Fibroblast of the conjunctiva (primary cell): ENCODE measurements at places on chromosomes 3 and 15.

- no peak for DNase-seq
Observed at GRCh38 chr15:39798382-39798781, 15.7 kb upstream of the FSIP1 start.

DNA sequence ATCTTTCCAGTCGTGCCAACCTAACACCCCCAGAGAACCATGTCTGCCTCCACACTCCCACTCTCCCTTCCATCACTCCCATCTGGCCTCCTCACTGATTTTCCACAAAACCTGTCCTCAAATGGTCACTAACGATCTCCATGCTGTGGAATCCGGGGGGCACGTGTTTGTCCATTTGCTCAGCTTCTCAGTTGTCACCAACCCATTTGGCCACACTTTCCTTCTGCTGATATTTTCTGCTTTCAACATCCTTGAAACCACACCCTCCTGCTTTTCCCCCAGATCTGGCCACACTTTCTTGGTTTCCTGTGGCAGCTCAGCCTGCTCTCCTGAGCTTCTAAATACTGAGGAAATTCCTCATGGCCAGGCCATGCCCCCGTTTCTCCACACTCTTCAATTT is 257.2 kb upstream of the NSMCE3 start:
- no peak for DNase-seq

DNA sequence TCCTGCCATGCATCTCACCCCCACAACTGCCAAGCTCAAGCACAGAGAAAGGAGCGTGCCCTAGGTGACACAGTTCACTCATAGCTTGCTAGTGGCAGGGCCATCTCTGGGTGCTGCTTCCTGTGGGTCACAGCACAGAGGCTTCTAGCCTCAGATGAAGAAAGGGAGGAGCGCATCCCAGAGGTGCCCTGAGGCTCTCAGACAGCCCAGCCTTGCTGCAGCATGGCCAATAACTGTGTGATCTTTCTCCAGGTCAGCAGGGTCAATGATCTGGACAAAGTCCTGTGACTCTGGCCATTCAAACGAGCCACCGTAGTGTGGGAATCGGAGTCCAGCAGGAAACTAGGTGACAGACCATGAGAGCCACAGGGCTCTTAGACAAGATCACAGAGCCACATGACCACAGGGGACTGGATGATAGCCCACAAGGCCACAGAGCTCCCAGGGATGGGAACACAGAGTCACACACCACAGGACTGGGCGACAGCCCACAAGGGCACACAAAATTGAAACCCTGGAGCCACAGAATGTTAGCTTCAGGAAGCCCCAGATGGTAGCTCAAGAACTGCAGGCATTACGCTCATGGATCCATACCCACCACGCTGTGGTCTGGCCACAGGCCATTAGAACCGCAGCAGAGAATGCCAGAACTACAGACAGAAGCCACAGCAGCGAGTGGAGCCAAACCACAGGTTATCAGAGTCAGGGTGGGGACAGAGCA is 25.9 kb upstream of the GRIP2 start:
- no peak for DNase-seq

- no peak for DNase-seq
Observed at GRCh38 chr3:63364910-63365309, 86.8 kb downstream of the SYNPR start.

GRCh38 chr3:29583861-29584260 is 303.0 kb downstream of the RBMS3 start:
- no peak for DNase-seq

GRCh38 chr3:170962411-170962810 is 54.0 kb upstream of the EIF5A2 start:
- no peak for DNase-seq

DNA sequence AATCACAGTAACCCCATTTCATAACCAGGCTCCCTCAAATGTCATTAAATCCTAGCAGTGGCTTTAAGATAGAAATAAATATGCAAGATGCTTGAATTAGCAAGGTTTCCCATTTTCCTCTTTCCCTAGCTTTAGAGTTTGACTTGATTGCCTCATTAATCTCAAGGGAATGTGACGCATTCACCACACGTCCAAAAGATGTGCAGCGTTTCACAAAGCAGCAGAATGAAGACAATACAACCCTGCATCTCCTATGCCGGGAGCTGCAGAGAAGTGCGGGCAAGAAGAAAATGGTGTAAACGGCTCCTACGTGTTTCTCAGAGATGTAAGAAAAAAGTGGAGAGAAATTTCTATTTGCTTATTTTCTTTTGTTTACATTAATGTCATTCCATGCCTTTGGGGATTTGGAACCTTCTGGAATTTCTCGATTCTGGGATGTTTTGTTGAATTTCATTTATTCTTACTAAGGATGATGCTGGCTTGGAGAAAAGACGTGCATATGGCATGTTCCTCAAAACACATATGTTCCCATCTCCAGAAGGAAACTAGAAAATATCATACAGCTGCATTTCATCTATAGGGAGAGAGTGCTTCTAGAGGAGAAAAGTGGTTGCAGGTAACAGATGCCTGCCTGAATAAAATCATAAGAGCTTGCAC is 27.8 kb upstream of the FRMD4B start:
- DNase-seq: no peak

DNA sequence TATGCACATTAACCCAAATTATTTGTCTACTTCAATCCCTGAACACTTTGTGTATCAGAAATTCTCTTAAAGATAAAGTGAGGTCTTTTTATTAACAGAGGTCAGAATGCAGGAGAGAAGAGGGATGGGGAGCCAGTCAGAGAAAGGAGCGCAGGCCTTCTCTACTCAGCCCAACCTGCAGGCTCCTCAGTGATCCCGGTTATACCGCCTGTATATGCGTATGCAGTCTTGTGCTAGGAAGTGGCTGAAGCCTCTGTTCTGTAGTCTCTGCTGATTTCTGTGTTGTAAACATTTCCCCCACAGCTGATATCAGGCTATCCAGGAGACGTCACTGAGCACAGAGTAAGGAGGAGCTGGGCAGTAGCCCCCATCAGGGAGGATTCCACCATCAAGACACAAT is 57.9 kb downstream of the ABHD5 start:
- no peak for DNase-seq

GRCh38 chr3:34301313-34301712 is 502.9 kb downstream of the PDCD6IP start:
- DNase-seq: no peak

DNA sequence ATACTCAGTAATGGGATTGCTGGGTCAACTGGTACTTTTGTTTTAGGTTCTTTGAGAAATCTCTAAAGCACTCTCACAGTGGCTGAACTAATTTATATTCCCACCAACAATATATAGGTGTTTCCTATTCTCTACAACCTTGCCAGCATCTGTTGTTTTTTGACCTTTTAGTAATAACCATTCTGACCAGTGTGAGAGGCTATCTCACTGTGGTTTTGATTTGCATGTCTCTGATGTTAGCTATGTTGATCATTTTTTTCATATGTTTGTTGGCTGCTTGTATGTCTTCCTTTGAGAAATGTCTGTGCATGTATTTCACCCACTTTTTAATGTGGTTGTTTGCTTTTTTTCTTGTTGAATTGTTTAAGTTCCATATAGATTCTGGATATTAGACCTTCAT is 98.2 kb upstream of the DCBLD2 start:
- DNase-seq: no peak

DNA sequence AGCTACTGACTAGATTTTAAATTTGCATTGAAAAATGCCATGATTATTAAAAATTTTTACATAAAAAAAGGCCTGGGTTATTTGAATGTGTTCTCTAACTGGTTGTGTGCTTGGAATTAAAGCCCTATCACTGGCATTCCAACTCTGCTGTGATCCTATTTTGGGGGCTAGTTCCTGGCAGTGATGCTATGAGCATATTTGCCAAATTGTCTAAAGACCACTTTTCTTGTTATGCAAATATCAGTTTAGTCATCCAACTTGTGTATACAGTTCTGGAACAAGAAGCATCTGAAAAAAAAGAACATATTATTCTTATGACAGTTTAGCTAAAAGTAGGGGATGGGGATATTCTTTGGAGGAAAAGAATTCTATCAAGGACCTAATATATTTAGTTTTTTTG is 243.4 kb upstream of the ZNF717 start:
- no peak for DNase-seq

DNA sequence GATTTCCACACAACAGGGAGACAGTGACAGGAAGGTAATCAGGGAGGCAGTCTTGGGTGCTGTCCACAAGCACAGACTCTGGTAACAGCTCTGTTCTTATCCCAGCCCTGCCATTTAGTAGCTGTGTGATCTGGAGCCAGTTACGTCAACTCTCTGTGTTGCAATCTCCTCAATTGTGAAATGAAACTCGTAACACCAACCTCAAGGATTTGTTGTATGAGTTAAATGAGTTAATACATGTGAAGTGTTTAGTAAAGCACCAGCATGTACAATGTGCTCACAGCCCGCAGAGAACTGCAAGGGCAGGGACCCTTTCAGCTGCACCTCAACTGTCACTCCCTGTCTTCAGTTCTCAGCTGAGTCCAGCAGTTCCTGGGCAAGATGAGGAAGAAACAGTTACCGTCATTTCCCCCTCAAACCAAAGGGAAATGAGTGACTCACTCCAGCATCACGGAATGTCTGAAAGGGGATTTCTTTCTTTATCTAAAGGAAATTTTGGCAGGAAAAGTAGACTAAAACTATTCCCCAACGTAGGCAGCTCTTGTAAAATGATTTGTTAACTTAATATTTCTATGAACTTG is 39.9 kb upstream of the MB21D2 start:
- peak; percentile 73 for DNase-seq

DNA sequence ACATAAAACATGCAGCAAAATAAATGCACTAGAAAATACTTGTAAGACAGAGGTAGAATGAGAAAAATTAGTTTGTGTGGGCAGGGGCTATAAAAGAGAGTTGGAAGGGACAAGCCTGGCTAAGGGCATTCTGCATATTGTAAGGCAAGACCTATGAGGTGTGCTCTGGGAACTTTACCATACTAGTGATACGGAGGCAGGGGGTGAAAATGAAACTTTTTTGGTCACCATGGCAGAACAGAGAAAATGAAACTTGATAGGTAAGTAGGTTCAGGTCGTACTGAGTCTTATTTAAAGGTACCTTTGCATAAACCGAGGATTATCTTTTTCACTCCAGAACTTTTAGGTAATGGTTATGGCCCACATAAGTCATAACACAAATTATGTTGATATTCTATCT is 74.7 kb upstream of the ACKR4 start:
- no peak for DNase-seq

- DNase-seq: no peak
Observed at GRCh38 chr3:182682263-182683241, 110.8 kb upstream of the ATP11B start.

DNA sequence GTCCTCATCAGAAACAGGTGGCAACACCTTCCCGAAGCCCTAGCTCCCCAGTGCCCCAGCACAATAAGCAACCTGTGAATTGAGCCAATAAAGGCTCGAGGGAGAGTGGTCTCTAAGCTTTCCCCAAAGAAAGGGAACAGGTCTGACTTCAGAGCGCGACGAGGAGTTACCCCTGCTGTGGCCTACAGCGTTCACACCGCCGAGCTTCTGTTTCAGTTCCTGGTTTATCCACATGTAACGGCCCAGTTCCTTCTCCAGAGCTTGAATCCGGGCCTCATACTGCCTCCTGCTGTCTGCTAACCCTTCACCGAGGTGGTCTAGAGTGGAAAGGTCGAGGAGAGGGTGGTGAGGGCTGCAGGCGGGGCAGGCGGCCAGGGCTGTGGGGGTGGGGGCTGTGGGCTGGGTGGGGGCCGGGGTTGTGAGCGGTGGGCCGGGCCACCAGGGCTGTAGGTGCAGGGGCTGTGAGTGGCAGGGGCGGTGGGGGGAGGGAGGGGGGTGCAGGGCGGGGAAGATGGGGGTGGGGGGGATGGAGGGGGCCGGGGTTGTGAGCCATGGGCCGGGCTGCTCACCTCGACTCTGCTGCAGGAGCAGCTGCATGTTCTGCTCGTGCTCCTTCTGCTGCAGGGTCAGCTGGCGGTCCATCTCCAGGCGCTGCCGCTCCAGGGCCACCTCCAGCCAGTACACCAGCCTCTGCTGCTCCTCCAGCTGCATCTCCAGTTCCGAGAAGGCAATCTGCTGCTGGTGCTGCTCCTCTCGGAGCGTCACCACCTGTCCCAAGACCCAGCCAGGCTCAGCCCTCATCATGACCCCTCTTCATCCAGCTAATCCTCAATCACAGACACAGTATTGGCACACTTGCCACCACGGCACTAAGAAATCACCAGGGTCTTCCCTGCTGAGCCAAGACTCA is 26.2 kb downstream of the KIF7 start:
- DNase-seq: no peak

GRCh38 chr3:175356899-175357324 is 497.8 kb downstream of the NAALADL2 start:
- no peak for DNase-seq

DNA sequence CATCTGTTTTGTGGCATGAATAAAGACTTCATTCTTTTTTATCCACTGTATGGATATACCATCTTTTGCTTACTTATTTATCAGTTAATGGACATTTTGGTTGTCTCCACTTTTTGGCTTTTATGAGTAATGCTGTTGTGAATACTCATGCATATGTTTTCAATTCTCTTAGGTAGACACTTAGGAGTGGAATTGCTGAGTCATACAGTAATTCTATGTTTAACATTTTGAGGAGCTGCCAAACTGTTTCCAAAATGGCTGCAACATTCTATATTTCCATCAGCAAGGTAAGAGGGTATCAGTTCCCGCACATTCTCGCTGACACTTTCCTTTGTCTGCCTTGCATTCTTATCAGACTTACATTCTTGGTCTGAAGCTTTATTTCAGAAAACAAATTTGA is 191.1 kb downstream of the WNT5A start:
- DNase-seq: peak; percentile 64

DNA sequence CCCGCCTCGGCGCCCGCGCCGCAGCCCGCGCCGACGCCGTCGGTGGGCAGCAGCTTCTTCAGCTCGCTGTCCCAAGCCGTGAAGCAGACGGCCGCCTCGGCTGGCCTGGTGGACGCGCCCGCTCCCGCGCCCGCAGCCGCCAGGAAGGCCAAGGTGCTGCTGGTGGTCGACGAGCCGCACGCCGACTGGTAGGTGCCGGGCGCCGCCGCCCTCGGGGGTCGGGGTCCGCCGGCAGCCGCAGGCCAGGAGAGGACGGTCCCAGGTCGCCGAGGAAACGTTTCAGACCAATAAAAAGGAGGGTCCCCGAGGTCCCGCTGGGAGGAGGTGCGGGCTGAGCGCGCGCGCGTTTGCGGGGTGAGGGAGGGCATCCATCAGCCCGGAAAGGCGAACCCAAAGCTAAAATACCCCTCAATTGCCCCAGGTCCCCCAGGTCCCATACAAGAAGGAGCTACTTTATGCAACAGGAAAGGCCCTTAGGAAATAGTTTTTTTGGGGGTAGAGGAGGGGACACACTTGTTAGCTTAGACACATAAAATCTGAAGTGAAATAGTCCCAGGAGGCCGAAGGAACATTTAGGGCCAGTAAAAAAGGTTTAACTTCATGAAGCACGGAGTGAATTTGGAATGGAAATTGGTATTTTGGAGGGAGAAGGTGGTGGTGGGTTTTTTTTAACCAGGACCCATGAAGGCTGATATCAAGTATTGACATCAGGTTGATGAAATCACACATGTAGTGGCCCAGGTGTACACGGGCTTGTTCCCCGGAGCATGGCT is 739 bp downstream of the SYN2 start:
- no peak for DNase-seq

DNA sequence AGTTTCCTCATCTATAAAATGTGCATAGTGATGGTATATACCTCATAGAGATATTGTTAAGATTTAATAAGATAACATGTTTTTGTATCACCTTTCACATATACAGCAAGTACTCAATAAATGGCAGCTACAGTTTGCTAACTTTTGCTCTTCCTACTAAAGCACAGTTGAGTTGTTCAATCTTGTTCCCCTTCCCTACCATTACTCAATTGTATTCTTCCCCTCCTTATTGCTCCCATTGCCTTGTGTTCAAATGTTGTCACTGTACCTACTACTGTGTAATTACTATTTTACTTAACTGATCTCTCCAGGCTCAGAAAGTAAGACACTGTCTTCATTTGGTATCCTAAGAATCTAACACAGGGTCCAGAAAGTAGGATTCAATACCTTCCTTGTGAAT is 5.5 kb downstream of the CD47 start:
- no peak for DNase-seq
